Activated CD4-positive, alpha-beta T cell treated with anti-CD3 and anti-CD28 coated beads for 48 hours (primary cell): ENCODE measurements at places on chromosomes 5 and 9.

DNA sequence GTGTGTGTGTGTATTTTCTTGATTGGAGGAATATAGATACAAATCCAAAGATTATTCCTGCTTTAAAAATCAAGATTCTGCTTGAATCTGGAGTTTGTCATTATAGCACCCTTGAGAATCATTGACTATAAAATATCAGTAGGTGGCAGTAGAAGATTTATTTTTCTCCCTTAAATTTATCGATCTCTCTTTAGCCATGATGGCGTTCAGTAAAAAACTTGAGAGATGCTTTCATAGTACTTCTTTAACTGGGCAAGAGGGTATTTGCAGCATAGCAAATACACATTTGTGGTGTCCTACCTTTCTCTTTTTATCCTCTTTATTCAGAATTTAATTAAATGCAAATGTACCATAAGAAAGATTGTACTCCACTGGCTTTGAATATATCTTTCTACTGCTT lies 307.7 kb downstream of the ADGRV1 start:
- no peak for DNase-seq

DNA sequence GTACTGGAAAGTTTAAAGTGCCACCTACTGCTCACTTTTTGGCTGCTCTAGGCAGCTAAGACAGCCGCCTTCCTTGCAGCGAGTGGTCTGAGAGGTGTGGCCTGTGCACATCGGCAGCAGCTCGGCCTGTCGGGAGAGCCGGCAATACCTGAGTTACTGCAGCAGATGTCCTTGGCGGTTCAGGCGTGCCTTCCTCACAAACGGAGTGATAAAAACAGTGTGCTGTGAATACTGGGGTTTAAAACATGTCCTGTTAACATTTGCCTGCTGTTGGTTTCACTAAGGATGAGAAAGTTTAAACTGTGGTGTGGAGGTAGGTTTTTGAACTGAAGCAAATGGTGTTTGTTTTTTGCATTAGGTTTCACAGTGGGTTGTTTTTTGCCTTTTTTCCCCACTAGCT lies 12.9 kb downstream of the TRAF2 start:
- DNase-seq: no peak

GRCh38 chr5:175098301-175098700 lies 345.7 kb downstream of the DRD1 start:
- DNase-seq: no peak

DNA sequence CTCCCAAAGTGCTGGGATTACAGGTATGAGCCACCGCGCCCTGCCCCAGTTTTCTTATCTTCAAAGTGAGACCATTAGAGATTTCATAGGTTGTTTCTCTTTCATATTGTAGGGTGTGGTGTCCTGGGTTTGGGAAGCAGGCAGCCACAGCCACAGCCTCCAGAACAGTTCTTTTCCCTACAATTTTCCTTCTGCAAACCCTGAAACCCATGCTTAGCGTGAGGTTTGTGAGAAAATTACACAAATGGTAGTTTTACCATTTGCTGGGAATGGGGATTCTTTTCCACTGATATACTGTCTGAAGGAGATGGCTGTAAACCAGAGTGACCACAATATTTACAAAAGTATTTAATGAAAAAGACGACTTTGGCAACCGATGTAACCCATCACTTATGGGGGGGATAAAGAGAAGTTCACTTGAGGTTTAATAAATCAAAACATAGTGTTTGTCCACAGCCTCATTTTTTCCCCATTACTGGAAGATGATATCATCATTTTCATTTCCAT lies 26.7 kb upstream of the ECM2 start:
- DNase-seq: no peak

- peak; percentile 33 for DNase-seq
Observed at GRCh38 chr5:150286820-150287219, 2.8 kb downstream of the CAMK2A start.

DNA sequence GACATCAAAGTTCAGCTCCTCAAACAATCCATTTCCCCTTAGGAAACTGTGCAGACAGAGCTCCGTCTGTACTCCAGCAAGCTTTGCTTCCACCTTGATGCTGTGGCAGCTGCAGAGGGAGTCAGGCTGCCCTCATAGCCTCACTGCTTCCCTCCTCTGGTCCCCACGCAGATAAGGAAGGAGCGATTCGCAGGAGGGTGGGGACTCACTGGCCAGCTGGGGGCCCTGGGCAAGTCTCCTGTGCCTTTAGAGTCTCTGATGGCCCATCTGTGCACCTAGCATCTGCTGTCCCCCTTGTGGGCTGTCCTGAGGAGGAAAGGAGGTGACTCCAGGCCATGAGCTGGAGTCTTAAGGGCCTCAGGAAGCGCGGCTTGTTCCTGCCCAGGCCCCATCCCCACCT lies 121.5 kb downstream of the ENTREP1 start:
- DNase-seq: no peak
